Endothelial cell of coronary artery (primary cell): ENCODE measurements at places on chromosomes 7 and 10. TPM values are rescaled to one million over a fixed set of nuclear protein-coding genes. Genes with fewer than 3 reads are reported as not detected.

PDE1C gene
- 0.38 and 0.54 TPM in 2 replicates for total RNA-seq

PON1 gene
- total RNA-seq: not detected in 2 replicates

TMEM229A gene
- not detected in 2 replicates for total RNA-seq

EPO gene
- total RNA-seq: not detected in 2 replicates

RTKN2 gene
- total RNA-seq: 0.09 and 0.63 TPM in 2 replicates

ANXA8L1 gene
- not detected in 2 replicates for total RNA-seq

CLRN3 gene
- 0.09 TPM in 2 replicates for total RNA-seq

OPALIN gene
- not detected in 2 replicates for total RNA-seq

CDC14C gene
- total RNA-seq: not detected in 2 replicates

HHEX gene
- total RNA-seq: 32.8 and 33.5 TPM in 2 replicates

WIPF3 gene
- total RNA-seq: not detected in 2 replicates

GCK gene
- 0.19 and 0.27 TPM in 2 replicates for total RNA-seq

CH25H gene
- total RNA-seq: 0.18 and 0.28 TPM in 2 replicates

POU6F2 gene
- not detected in 2 replicates for total RNA-seq

TMEM176B gene
- total RNA-seq: 0.09 TPM in 1 of 2 replicates, not detected in the other
